CD4-positive, alpha-beta T cell (primary cell): ENCODE measurements at places on chromosomes 3 and 15.

DNA sequence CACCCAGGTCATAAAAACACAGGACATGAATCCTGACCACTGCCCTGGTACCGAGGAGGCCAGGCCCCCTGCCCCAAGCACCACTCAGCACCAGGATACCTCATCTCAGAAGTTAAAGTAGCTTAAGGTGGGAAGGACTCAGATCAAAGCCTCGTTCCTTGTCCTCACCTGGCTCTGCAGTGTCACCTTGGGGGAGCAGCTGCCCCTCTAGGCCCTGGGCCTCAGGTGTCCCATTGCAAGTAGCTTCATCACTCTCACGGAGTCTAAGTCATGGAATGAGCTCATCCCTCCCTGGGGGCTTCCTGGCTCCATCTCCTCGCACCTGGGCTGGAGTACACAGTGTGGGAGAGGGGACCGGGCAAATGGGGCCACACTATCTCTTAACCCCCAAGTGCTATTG, 148.0 kb downstream of the TPRA1 start:
- DNase-seq = no peak

GRCh38 chr3:127743351-127744252, 70.8 kb downstream of the ABTB1 start:
- DNase-seq = no peak

- no peak for DNase-seq
Observed at GRCh38 chr3:66270288-66270687, 49.5 kb downstream of the SLC25A26 start.

GRCh38 chr3:13081603-13082360, 8.6 kb upstream of the IQSEC1 start:
- DNase-seq = no peak

DNA sequence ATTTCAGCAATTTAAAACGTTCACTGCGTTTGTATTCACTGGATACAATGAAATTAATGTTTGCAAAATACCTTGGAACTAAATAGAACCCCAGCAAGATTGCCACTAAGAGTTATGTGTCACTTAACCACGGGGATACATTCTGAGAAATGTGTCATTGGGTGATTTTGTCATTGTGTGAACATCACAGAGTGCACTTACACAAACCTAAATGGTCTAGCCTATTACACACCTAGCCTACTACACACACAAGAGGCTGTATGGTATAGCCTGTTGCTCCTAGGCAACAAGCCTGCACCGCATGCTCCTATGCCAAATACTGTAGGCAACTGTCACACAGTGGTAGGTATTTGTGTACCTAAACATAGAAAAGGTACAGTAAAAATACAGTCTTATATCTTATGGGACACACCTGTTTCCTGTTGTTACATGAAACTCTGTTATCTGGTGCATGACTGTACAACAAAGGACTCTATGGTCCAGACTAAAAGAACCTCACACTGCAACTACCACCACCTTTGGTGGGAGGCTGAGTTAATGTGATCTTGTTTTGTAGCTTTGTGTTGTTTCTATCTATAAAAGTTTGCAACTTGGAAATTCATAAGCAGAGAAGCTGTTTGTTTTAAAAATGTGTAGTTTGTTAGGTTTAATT, 92.2 kb upstream of the NTRK3 start:
- no peak for DNase-seq

- DNase-seq = no peak
Observed at GRCh38 chr15:87369269-87369668, 887.3 kb downstream of the NTRK3 start.

DNA sequence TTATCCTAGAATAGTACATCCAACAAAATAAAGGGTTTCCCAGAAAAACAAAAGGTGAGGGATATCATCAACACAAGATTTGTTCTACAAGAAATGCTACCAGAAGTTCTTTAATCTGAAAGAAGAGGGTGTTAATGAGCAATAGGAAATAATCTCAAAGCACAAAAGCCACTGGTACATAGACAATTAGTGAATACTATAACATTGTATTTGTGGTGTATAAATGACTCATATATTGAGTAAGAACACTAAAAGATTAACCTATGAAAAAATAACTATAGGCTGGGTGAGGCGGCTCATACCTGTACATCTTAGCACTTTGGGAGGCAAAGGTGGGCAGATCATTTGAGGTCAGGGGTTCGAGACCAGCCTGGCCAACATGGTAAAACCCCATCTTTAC, 210.2 kb upstream of the SLITRK3 start:
- DNase-seq = no peak

DNA sequence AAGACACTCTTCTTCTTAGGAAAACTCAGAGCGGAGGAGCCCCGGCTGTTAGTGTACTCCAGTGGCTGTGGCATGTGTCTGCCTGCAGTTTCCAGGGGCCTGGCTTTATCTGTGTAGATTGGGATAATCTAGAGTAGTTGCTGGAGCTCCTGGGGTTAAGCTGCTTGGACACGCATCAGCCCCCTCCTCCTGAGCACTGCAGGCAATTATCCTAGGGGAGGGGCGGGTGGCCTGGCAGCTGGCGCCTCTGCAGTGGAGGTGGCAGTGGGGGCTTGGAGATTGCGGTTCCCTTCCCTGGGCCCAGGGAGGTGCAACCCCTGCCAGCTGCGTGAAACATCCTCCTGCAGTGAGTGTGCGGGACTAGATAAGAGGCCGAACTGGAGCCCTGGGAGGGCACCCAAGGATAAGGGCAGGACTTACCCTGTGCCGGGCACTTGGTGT, 68.2 kb downstream of the EFCAB12 start:
- no peak for DNase-seq

DNA sequence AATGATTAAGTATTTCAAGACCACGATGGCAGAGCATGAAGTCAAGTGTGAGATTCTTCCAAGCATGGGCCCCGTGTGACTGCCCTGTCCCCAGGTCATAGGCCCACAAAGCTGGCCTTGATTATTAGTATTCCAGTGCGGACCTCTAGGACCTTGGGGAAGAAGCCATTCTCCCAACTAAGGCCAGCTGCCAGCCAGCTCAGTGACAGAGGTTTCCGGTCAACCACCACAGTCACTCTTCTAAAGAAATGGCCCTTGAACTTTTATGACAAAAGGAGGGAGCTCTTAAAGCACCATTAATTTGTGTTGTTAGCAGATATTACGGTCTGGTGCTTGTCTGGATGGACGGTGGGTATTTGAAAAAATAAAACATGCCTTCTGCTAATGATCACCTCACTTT, 28.0 kb downstream of the FAM3D start:
- no peak for DNase-seq
